Stimulated activated CD4-positive, alpha-beta T cell treated with anti-CD3 and anti-CD28 coated beads, Interleukin-2, amount 100 ng/mL, for 4 hours (primary cell): ENCODE measurements at places on chromosomes 4 and X.

DNA sequence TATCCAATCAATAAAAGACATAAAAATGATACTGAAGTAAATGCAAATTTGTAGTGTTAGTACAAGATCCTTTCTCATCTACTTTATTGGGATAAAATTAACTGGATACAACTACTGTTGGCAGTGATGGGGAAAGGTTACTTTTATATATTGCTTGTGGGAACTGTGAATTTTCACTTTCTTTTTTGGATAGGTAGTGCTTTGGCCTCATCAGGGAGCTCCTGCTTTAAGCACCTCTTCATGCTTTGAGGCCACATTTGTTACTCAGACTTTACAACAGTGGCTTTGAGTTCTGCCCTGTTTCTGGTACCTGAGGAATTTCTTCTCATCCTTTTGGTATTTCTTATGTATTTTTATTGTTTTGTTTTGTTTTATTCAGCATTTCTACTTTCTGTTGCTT lies 316.8 kb upstream of the ZCCHC13 start:
- no peak for DNase-seq

DNA sequence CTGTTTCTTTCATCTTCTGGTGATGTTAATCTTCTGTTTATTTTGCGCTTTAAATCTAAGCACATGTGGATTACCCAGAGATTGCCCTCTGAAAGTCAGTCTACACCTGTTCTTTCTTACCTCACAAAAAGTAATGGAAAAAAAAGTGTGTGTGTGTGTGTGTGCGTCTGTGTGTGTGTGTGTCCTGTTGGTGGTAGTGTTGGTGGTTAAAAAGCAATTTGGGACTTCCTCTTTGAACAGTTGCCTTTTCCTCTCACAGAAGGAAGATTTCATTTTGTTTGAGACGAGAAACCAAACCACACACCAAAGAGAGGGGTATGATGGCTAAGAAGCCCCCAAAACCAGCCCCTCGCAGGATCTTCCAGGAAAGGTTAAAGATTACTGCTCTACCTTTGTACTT lies at the start of gene STAP1:
STAP1 (plus strand) TSS at position 235 of the 400 bp plus-strand sequence; CDS start at position 318, 83 bp downstream.
- peak; percentile 17 for DNase-seq

DNA sequence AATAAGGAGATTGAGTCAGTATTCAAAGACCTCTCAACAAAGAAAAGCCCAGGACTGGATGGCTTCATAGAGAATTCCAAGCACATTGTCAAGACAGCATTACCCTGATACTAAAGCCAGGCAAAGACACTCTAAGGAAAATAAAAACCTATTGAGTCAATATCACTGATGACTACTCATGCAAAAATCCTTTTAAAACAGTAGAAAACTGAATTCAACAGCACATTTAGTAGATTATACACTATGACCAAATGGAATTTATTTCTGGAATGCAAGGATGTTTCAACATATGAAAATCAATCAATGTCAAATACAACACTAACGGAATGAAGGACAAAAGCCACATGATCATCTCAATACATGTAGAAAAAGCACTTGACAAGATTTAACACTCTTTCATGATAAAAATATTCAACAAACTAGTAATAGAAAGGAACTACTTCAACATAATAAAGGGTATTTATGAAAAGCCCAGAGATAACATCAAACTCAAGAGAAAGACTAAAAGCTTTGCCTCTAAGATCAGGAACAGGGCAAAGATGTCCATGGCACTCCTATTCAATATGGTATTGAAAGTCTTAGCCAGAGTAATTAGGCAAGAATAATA lies 633.3 kb downstream of the ANKRD50 start:
- no peak for DNase-seq

DNA sequence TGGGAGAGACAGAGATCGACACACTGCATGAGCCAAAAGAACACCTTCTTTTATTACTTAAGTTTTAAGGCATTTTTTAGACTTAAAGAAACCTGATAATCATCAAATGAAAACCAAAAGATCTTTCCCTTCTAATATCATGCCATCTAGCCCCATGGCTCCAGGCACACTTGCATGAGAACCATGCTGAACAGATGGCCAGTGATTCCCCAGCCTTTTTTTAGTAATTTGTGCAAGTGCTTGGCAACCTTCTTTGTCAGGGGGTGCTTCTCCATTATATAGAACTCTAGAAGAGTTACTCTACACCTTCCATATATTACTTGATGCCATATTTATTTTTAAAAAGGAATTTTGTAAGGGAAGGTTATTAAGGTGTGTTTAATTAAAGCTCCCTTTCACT lies 182.2 kb upstream of the TEX13C start:
- no peak for DNase-seq

GRCh38 chr4:119898211-119898610 lies 168.4 kb downstream of the MAD2L1 start:
- DNase-seq, result no peak

DNA sequence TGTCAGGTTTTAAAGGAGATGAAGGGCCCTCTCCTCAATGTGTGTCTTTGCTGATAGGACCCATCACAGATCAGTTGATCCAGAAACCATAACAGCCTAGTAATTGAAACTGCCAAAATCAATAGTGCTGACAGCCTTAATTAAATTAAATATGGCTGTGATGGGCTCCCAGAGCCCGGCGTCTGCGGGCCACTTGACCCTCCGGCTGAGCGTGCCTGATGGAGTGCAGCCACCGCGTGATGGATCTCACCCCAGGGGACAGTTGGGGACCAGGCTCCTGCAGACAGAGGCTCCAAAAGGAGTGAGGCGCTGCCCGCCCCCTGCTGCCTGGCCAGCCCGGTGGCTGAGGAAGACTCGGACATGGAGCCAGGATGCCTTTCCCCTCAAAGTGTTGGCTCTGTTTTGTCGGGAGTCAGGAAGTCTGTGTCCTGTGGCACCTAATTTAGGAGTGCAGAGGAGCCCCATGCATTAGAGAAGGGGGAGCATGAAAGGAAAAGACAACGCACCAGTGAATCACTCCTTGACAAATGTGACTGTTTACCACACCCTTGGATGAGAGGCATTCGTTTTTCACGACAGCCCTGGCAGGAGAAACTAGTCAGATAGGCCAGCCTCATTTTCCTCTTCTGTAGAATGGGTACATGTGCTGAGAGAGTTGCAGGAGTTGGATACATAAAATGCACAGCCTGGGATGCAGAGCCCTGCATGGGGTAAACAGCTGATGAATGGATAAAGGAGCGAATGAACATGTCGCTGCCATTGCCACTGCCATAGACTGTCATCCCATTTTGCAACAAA lies 40.9 kb upstream of the MSX1 start:
- no peak for DNase-seq

- DNase-seq, result no peak
Measured at GRCh38 chrX:21806691-21807090, 32.7 kb upstream of the MBTPS2 start.

DNA sequence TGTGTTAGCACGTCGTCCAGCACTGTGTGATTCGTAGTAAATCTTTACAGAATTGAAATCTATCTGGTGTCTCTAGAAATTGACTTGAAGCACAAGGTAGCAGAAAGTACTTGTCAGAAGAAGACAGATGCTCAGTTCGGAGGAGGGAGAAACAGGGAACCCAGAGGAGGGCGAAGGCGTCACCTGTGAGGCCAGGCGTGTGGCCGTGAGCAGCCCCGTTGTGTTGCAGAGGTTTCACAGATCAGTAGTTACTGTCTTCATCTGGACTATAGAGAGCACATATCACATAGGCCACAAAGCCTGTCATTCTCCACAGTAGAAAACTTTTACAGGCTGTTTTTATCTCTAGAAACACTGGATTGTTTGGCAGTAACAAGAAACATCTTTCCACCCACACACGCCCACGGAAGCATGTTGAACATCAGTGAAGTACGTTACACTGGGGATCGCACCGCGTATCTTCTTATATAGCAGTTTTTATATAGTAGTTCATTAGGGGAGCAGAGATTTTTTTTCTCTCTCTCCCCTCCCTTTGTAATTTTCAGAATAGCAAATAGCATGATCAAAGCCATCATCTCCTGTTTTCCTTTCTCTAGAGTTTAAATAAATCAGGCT lies 48.1 kb upstream of the TLR3 start:
- no peak for DNase-seq

DNA sequence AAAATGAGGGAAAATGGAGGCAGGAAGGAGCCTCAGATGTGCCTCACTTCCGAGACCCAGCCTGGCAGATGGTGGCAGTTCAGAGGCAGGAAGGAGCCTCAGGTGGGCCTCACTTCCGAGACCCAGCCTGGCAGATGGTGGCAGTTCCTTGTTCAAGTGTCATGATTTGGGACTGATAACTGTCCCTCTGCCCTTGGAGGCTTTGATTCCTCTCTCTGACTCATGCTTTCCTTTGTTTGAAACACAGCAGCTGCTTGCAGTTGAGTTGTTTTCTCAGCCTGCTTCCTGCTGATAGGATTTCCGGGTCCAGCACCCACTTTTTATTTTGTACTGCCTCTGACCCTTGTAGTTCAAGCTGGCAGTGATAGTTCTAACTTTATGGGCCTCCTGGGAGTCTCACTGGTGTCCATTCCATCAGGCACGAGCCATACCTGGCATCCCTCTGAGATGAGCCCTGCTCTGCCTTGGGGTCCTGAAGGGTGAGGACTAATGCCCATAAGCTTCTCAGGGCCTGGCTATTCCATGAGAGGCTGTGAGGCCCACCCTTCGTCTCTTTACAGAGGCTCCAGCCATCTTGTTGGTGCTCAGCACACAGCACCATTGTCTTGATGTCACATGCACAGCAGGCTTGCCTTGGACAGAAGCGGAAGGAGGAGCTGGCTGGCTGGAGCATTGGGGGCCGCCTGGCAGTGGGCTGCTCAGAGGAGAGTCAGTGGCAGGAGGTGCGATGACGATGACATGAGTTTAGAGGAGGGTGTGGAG lies 13.0 kb downstream of the RGS12 start:
- no peak for DNase-seq

GRCh38 chr4:83067058-83067639 lies 32.2 kb downstream of the COPS4 start:
- DNase-seq, result no peak

GRCh38 chrX:65451663-65452062 lies 82.9 kb downstream of the LAS1L start:
- DNase-seq, result no peak

GRCh38 chr4:184785813-184786212 lies 40.0 kb downstream of the ACSL1 start:
- DNase-seq, result no peak

DNA sequence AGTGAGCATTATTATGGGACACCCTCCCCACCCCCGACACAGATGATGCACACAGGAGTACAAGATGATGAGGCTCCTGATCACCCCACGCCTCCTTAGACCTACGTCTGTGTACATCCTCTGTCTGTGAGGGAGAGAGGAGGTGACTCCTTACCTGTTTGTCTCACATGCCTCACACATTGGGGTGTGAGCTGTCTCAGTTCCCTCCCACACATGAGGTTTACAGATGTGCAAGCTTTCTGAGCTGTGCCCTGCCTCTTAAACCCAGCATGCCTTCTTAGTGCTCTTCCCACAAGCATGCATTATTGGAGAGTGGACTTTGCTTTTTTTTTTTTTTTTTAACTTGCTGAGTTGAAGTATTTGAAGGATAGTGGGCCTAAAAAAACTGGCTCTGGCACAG lies 76.7 kb downstream of the CLCN5 start:
- no peak for DNase-seq

GRCh38 chrX:3052860-3053259 lies 11.6 kb downstream of the ARSF start:
- no peak for DNase-seq

DNA sequence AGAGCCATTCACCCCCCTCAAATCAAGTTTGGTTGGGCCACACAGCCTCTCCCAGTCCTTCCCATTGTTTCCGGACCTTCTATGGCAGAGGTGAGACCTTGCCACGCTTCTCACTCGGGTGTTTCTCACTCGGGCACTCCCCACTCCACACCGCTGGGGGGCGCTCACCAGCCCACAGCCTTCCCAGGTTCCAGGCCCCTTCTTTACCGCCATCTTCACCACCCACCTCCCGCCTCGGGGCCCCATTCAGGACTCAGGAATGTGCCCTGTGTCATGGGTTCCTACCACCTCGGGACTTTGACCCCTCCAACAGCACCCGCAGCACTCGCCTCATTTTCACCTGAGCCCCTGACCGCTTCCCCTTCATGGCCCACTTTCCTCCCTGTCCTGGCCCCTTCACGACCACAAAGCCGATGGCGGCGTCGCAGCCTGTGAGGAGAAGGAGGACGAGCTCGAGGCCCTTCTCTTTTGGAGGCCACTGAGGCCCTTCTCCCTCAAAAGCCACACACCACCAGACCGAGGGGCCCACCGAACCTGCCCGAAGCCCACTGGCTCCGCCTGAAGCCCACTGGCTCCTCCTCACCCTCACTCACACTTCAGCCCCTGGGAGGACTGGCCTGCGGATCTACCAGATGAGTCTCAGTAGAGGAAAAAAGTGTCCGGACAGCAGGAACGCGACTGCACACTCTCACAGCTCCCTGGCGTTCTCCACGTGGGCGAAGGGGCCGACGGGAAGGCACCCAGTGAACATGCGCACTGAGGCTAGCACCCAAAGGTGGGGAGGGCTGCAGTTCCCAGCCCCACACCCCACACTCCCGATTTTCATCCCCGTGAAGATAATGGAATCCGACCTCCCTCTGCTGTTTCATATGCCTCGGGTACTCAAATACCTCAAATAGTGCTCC lies at the start of gene PAGE1:
PAGE1 (minus strand) TSS at position 709 of the 905 bp plus-strand sequence. CDS start 1,214 bp downstream, outside the sequence.
- DNase-seq, result no peak

- no peak for DNase-seq
Measured at GRCh38 chr4:132865458-132865857, 283.6 kb upstream of the PCDH10 start.
